ENCODE measurements at places on chromosomes 7 and 10.

DNA sequence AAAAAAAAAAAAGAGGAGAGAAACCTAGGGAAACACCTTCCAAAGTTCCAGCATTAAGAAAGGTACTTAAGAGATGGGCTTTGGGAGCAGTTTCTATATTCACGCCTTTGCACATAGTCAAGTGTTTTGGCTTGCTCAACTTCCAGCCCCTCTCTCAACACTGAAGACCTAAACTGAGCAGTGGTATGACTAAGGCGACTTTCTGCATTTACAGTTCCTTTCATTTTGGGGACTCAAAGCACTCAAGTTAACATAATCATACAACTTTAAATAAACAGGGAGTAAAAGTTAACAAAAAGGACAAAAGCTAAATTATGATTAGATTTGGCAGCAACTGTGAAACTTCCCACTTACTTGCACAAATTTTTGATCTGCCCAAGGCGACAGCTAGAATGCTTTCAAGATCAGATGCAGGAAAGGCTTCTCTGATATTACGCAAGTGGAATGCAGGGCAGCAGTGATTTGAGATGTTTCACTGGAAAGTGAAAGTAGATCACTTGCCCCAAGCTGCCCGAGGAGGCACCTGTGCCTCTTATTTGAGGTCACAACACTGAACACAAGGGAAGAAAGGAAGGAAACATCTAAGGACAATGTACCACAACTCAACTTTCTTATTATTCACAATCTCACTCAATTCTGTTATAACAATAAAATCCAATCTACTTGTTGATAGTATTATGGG, 199.5 kb downstream of the SKAP2 start:
- no peak for DNase-seq

DNA sequence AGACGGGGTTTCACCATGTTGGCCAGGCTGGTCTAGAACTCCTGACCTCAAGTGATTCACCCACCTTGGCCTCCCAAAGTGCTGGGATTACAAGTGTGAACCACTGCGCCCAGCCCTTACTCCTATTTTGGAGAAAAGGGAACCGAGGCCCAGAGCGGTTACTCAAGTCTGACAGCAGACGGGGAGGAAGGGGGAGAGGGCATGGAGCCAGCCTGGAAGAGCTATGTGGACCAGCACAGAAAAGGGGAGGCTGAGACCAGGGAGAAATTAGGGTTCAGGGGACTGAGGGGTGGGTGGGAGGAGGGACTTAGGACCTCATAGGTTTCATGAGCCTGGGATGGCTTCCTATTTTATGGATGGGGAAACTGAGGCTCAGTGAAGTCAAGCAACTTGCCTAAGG, 1.5 kb downstream of the SFRP5 start:
- no peak for DNase-seq

DNA sequence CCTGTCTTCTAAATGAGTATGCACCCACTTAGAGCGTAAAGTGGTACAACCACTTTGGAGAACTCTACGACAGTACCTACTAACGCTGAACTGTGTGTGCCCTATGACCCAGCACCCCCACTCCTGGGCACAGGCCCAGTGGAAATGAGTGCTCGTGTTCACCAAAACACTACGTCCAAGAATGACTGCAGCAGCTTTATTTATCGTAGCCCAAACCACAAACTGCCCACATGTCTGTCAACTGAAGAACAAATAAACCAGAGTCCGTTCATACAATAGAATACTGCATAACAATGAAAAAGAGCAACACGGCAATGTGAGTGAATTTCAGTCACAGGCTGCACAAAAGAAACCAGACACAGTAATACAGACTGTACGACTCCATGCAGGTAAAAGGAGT, 35.4 kb downstream of the TLL2 start:
- no peak for DNase-seq

DNA sequence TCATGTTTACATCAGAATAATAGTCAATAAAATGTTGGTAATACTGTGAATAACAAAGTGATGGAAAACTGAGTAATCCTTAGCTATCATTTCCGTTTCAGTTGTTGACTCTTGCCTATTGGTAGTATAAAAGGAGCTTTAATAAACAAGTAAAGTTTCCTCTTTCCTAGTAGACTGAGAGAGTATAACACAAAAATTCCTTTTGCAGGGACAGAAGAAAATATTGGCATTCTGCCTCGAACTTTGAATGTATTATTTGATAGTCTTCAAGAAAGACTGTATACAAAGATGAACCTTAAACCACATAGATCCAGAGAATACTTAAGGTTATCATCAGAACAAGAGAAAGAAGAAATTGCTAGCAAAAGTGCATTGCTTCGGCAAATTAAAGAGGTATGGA, 9.4 kb downstream of the KIF20B start:
- no peak for DNase-seq

- peak; percentile 60 for DNase-seq
These were observed 32.8 kb downstream of the GOLGA7B start for GRCh38 chr10:97882142-97883091.

- DNase-seq = no peak
These were observed 169.3 kb upstream of the LRRN3 start for GRCh38 chr7:110921595-110922151.

DNA sequence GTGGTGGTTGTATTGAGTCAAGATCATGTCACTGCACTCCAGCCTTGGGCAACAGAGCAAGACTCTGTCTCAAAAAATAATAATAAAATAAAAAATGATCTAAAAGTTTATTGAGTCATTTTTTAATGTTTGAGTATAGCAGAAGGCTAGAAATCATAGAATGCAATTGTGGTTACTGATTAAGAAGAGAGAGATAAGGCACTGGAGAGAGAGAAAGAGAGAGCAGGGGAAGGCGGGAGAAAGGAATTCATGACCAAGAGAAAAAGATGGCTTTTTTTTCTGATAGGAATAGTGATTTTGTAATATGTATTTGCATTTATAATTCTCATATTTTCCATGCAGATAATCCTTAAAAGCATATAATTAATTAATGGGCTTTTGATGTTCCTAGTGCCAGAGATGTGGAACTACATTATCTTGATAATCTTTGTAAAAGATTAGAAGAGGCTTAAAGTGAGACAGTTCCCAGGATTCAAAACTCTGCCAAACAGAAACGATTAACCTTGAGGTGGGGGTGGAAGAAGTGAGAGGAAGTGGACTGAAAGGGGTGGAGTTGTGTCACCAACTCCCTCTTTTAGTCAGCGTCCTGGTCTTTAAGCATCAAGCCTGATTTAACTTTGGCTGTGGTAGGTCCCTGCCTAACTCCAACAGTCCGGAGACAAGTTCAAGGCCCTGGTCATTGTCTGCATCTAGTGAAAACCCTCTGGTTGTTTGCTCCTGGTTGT, 76.2 kb downstream of the CHN2 start:
- DNase-seq = no peak

DNA sequence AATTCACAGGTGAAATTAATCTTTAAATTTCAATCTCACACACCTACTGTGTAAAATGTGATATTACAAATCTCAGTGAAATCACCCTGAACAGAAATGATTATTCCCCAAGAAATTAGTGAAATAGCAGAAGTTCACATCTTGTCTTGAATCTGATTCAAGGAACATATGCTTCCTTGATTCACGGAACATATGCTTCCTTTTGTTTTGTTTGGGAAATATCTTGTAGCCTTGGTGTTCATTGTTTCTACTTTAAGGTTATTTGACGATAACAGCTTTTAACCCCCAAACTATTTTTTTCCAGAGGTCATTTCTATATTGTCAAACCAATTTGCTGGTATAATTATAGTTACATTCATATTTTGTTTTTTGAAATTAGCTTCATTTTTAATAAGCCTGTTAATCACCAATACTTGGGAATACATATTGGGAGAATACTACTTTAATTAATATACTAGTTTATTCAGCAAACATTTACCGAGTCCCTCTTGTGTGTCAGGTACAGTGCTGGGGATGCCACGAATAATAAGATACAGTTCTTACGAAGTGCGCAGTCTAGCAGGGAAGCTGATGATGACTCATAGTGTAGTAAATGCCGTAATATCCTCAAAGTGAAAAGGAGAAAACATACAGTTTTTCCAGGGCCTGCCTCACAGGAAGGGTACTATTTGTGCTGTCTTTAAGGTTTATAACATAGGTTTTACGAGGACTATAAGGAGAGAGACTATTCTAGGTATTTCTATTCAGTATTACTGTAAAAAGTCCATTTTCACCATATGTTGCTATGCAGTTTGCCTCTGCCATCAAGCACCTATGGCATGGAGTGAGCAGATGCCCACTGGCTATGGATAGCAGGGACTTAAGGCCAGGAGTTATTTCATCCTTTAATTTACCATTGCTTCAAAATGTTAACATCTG, 32.5 kb downstream of the PRKAR2B start:
- DNase-seq = no peak

DNA sequence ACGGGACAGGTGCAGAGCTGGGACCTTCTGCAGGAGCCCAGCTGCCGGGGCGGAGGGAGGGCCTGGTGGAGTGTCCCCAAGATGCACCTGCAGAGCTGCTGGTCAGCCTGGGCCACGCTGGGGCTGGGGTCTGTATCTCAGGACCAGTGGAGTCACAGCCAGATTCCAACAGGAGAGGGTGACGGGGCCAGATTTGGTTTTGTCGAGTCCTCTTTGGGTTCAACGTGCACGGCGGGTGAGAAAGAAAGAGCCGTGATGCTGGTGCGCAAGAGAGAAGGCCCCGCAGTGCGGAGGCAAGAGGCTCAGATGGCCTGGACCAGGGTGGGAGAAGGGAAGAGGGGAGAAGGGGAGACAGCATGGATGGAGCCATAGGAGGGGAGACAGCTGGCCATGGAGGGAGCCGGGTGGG, 462.9 kb downstream of the PTPRN2 start:
- DNase-seq = no peak

DNA sequence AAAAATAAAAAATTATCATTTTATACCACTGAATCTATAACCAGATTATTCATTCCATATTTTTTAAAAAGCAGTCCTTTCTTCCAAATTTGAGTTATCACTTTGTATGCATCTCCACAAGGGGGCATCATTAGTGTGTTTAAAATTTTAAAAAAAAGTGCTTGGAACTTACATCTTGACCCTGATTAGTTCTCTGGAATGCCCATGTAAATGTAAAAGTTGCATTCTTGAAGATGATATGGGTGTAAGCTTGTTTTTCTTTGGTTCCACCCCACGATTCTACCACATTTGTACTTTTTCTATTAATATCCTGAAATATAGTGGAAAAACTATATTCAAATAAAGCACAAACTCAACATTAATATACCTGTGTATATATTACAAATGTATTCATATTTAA, 144.9 kb downstream of the ELAPOR2 start:
- no peak for DNase-seq

GRCh38 chr10:110069502-110069982, 61.8 kb downstream of the ADD3 start:
- no peak for DNase-seq

DNA sequence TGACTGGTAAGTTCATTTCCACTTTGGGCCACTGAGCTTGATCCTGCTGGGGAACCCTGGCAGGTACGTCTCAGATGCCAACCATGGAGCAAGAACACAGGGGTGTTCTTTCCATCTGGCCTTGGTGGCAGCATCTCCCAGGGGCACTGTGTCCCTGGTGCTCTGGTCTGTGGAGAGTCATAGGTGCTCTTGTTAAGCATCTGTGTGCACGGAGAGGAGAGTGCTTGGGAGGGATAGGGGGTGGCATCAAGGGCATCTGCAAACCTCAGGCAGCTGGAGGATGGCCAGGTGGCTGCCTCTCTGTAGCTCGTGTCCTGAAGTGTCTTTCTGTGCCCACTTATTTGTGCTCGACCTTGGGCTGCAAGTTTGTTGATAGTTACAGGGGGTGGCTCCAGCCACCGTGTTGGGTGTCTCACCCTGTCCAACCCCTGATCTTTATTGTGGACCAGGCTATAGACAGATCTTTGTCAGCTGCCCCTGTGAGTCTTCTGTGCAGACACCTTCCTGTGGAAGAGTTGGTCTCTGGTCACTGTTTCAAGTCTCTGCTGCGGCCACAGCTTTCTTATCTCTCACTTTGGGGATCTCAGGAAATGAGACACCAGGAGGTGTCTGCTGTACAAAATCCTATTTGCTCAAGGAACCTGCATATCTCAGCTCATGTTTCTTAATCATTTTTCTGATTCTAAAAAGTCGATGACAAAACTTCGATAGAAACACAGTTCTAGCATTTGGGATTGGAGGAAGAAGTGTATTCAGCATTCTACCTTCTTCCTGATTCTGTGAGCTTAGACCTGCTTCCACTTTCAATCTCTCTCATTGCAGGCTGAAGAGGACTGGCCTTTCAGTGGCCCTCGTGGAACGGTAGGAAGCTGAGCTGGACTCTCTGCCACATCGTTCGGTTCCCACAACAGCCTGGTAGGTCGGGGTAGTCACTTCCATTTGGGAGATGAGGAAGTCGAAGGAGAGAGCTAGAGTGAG, 17.2 kb upstream of the GIMAP8 start:
- DNase-seq = no peak

Measured in amniotic stem cell (primary cell).